ENCODE measurements at places on chromosomes 3 and 15.

GRCh38 chr3:171396048-171396447 is 64.2 kb downstream of the TNIK start:
- DNase-seq: no peak

DNA sequence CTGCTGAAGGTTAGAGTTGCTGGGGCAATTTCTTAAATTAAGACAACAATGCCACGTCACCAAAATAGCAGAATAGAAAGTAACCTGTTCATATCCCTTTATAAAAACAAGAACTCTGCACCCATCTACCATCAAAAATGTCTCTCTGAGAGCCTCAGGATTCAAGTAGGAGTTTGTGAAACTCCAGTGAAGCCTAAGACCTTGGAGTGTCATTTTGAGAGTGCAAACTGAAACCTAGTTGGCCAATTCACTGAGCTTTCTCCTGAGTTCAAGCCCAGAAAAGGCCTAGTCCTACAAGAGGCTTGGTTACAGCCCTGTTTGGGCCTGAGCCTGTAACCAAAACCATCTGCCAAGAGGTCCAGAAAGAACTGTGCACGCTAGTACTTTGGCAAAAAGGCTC is 335.1 kb downstream of the EFHB start:
- DNase-seq: no peak

DNA sequence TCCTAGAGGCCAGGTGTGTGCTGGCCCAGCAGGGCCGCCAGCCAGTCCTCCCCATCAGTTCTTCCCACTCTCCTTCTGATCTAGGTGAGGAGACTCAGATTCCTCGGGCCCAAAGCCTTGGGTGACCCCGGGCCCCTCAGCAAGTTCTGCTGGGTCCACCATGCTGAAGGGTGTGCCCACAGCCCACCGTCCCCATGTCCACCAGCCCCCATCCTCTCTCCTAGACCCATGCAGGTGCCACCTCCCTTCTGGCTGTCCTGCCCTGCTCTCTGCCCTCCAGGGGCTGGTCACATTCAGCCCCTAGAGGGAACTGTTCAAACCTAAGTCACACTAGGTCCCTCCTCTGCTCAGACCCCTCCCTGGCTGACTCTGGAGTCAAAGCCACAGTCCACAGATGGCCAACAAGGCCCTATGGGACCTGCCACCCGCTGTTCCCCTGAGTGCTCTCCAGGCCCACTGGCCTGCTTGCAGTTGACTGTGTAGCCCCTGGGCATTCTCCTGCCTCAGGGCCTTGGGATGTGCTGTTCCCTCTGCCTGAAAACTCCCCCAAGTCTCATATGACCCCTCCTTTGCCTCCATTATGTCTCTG is 878 bp upstream of the TLR9 start:
- DNase-seq: no peak

- no peak for DNase-seq
These were observed 17.1 kb downstream of the MGLL start for GRCh38 chr3:127805026-127805753.

- DNase-seq: no peak
These were observed 91.3 kb upstream of the ATP10A start for GRCh38 chr15:25954398-25954797.

DNA sequence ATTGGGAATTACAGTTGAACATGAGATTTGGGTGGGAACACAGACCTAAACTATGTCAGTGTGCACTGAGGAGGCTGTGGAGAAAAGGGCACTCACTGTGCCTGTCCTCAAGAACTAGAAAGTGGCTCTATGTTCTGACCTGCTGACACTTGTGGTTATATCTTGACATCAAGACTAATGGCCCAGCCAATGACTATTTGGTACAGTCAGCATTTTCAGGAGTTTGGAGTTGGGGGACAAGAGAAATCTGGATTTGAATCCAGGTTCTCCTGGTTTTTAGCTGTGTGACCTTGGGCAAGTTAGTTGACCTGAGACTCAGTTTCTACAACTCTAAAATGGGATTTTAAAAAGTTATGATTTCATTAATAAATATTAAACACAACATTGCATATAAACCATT is 647.0 kb upstream of the CFAP20DC start:
- DNase-seq: no peak

- DNase-seq: no peak
These were observed 157.5 kb downstream of the FBLN2 start for GRCh38 chr3:13706451-13706850.

GRCh38 chr15:60399931-60400330 is 2.1 kb upstream of the ANXA2 start:
- DNase-seq: no peak

- no peak for DNase-seq
These were observed 269.1 kb downstream of the SHQ1 start for GRCh38 chr3:72579191-72579580.

- DNase-seq: no peak
These were observed 28.3 kb upstream of the ATP2B2 start for GRCh38 chr3:10533737-10534023.

DNA sequence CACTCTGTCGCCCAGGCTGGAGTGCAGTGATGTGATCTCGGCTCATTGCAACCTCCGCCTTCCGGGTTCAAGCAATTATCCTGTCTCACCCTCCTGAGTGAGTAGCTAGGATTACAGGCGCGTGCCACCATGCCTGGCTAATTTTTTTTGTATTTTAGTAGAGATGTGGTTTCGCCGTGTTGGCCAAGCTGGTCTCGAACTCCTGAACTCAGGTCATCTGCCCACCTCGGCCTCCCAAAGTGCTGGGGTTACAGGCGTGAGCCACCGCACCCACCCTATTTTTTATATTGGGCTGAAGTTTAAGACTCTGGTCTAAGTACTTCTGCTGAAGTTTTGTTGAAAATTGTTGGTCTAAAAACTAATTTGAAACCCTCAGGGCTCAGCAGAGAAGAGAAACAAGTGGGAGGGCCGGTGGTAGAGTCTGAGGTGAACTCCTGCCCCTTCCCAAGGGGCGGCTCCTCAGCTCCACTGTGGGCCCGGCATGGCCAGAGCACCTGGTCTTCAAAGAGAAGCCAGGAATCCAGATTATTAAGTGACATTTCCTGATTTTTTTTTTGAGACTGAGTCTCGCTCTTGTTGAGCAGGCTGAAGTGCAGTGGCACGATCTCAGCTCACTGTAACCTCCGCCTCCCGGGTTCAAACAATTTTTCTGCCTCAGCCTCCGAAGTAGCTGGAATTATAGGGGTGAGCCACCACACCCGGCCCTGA is 4.0 kb downstream of the HDAC11 start:
- no peak for DNase-seq

GRCh38 chr15:20646529-20647142 is 105.0 kb upstream of the GOLGA6L6 start:
- no peak for DNase-seq

- no peak for DNase-seq
These were observed 58.4 kb downstream of the MESD start for GRCh38 chr15:80931191-80931590.

DNA sequence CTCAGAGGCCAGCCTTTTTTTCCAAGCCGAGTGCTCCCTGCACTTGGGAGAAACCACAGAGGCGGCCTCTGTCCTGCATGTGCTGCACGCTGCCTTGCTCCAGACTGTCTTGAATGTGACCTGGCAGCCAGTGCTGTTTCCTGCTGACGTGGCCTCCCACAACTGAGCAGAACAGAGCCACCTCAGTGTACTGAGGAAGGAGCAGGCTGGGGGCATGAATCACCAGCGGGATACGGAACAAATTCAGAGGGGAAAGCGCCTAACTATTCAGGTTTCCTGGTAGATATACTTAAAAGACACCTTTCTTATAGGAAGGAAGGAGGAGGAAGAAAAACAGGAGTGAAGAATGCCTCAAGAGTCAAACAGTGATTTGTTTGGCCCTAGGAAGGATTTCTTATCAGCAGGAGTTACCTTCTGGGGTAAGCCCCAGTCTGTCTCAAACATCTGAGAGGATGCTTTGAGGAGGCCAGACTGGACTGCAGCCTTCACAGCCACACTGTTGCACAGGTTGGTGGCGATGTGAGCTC is 114.0 kb downstream of the FNDC3B start:
- no peak for DNase-seq

GRCh38 chr15:74428970-74429780 is 4.6 kb downstream of the SEMA7A start:
- DNase-seq: no peak

GRCh38 chr3:185308126-185308754 is 54.4 kb upstream of the EHHADH start:
- peak; percentile 9 for DNase-seq

DNA sequence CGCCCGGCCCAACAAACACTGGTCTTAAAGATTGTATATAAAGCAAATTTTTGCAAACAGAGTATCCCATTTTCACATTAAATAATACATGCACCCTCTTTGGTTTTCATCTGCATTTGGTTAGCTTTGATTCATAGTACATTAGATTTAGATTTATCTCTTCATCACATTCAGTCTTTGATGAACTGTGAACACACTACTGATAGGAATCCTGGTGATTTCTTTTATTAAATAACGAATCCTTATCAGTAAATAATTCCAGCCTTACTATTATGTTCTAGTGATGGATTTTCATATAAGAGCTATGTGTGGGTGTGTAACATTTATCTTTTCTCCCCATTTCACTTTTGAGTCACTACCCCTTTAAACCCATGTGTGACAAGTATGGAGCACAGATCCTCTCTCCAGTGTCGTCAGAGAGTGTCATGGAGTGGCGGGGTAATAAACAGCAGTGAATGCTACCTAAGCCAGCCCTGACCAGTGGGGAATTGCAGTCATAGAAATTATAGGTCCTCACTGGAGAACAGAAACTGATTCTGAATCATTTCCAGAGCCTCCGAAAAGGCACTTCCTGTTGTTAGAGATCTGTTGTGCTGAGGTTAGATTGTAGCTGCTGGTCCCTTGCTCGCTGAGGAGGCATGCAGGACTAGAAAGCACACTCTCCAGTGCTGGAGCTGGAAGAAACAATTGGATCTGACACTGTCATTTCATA is 22.0 kb downstream of the SLC7A14 start:
- DNase-seq: no peak

DNA sequence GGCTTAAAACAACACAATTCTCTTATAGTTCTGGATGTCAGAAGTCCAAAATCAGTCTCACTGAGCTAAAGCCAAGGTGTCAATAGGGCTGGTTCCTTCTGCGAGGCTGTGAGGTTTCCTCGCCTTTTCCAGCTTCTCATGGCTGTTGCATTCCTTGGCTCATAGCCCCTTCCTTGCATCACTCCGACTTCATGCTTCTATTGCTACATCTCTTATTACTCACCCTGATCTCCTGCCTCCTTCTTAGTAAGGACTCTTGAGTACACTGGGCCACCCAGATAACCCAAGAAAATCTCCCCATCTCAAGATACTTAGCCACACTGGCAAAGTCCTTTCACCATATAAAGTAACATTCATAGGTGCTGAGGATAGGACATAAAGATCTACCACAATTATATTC is 193.9 kb downstream of the ADAMTS17 start:
- no peak for DNase-seq

DNA sequence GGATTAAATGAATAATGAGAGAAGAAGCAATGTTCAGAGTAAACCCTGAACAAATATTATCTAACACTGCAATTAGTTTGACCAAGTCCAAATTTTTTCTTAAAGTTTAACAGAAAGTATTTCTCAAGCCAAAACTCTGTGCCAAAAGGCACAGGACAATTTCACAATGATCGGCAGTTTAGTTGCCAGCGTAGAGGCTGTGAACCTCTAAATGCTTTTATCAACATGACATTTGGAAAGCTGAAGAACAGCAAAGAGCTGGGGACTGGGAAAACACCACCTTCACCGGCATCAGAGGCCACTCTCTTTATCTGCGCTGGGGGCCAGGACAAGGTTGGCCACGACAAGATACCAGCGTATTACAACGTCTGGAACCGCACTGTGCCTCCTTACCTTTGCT is 125.6 kb downstream of the ADAMTS17 start:
- DNase-seq: no peak

DNA sequence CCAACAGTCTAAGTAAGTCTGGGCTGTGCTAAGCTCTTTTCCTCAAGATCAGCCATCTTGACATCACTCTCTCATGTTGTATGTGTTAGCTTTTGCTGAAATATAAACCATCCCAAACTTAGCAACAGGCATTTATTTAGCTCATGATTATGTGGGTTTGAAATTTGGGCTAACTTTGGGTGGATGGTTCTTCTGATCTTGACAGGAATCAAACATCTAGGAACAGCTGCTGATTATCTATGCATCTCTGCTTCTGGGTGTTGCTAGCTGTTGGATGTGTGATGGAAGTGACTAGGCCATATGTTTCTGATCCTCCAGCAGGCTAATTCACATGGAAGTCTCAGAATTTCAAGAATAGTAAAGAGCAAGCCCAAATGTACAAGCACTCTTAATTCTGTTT is 615.2 kb upstream of the TGFBR2 start:
- DNase-seq: no peak

GRCh38 chr15:70512772-70513362 is 250.5 kb downstream of the UACA start:
- no peak for DNase-seq

DNA sequence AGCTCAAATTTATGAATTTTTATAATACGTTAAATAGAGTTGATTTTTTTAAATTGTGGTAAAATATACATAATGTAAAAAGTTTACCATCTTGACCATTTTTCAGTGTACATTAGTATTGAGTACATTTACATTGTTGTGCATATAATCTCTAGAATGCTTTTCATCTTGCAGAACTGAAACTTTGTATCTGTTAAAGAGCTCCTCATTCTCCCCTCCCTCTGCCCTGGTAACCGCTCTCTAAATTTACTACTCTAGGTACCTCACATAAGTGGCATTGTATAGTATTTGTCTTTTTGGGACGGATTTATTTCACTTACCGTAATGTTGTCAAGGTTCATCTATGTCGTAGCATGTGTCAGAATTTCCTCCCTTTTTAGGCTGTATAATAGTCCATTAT is 13.6 kb downstream of the TBC1D23 start:
- DNase-seq: no peak

DNA sequence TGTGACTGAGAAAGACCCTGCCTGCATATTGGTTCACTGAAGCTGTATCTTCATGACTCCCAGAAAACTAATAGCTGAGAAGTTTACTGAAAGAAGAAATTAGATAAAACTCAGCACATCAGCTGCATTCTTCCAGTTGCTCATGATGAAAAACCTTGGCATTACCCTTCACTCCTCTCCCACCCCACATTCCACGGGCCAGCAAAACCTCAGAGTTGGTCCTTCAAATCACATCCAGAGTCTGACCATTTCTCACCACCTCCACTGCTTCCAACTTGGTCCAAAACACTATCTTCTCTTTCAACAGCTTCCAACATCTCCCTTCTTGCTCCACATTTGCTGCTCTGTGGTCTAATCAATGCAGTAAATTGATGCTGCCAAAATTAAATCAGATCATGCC is 97.1 kb downstream of the CD47 start:
- DNase-seq: no peak

GRCh38 chr3:133841196-133841595 is 35.6 kb downstream of the SRPRB start:
- DNase-seq: no peak

All from stimulated activated CD4-positive, alpha-beta T cell treated with anti-CD3 and anti-CD28 coated beads, TNF-alpha, amount 100 ng/mL, for 1 hour (primary cell).